ELR (cell line): ENCODE measurements at places on chromosomes 2 and 18.

GRCh38 chr2:43057742-43058725, 168.4 kb downstream of the ZFP36L2 start:
- DNase-seq: no peak

GRCh38 chr2:207796585-207797350, 27.1 kb upstream of the FZD5 start:
- no peak for DNase-seq

GRCh38 chr18:57813245-57813644, 10.1 kb upstream of the ATP8B1 start:
- DNase-seq: peak; percentile 99

- no peak for DNase-seq
These were observed 196.4 kb upstream of the PXDN start for GRCh38 chr2:1940679-1941078.

DNA sequence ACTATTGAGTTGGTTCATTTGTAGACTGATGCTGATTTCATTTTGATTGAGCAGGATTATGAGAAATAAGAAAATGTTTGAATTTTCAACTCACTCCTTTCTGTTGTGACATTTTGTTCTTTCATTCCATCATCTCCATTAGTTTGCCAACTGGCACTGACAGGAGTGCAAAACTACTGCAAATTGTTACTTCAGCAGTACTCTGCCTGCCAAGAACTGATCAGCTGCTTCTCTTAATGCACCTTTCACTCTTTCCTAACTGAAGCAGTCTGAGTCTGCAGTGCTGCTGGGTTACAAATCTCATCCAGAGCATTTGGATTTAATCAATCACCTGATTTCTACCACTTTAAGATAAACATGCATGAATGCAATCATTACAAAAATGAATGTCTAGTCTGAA, 70.9 kb downstream of the TMEFF2 start:
- no peak for DNase-seq

DNA sequence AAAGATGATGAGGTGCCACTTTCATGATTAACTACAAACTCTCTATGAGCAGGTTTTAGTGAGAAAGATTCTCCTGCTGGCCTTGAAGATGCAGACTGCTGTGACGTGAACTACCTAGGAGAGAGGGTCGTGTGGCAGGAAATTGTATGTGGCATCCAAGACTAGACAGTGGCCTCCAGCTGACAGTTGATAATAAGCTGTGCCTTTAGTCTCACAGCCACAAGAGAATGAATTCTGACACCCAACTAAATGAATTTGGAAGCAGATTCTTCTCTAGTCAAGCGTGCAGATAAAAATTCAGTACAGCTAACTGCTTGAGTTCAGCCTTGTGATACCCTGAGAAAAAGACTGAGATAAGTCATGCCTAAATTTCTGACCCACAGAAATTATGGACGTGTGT, 169.0 kb upstream of the COL3A1 start:
- DNase-seq: no peak

DNA sequence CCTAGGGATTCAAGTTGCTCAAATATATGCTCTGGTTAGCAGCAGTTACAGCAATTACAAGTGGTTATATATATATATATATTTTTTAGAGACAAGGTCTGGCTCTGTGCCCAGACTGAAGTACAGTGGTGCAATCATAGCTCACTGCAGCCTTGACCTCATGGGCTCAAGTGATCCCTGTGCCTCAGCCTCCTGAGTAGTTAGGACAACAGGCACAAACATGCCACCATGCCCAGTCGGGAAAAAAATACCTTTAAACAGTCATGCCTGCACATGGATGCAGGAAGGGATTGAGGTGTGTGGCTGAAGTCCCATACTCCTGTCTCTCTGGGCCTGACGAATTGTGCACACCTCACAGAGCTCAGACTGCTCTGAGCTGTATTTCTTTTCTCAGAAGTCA, 19.6 kb upstream of the DNAH7 start:
- DNase-seq: no peak

DNA sequence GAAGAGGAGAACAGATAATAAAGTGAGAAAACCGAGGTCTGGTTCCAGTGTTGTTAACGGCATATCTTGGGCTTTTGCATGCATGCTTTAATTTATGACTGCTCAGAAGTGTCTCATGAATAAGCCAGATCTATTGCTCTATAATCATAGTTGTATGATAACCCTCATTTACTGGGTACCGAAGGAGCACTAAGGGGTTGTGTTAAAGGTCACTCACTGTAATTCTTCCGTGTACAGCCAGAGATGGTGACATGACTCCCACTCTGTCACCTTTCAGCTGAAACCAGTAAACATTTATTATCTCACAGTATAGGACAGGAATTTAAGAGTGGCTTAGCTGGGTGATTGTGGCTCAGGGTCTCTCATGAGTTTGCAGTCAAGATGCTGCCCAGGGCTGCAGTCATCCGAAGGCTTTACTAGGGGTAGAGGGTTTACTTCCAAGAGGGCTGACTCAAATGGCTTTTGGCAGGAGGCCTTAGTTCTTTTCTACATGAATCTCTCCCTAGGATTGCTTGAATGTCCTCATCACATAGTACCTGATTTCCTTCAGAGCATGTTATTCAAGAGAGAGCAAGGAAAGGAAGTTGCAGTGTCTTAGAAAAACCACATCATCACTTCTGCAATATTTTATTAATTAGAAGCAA, 107.0 kb downstream of the NAB1 start:
- DNase-seq: no peak

DNA sequence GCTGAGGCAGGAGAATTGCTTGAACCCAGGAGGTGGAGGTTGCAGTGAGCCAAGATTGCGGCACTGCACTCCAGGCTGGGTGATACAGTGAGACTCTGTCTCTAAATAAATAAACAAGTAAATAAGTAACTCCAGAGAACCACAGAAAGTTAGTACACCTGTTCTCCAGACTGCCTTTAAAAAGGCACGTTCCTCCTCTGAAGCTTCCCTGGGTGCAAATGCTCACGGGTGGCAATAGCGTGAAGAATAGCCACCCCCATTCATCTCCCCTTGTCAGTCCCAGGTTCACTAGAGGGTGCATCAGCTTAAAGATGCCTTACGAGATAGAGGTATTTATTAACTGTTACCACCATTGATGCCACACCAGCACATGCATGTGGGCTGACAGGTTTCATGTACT, 64.3 kb upstream of the RTN4 start:
- DNase-seq: no peak

DNA sequence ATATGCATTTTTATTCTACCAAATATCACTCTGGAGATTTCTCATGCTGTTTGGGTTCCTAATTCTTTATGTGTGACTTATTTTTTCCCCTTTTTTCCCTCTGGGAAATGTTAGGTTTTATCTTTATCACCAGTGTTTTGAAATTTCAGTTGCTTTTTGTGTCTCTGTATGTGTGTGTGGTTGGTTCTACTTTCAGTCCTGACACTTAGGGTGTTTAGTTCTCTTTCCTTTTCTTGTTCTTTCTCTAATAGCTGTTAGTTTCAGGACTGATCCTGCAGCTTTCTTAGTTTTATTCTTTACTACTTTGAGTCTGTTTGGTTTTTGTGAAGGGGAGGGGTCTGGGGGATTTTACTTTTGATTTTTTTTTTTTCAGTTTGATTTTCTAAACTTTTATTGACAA, 23.1 kb downstream of the PPM1B start:
- DNase-seq: no peak

DNA sequence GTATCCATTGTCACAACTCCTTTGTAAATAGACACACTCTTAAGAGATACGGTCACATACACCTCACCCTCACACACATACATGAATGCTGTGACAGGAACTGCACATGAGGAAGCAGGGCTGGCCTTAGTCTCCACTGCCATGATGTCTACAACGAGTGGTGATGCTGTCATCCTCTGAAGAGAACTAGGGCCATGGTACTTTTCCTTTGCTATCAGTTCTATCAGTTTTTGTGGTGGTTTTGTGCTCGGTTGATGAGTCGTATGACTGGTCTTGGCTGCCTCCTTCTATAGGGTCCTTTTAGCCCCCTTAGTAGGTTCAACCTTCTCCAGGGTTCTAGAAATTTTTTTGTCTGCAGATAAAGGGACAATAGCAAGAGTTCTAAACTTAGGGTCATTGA, 66.0 kb downstream of the MYO3B start:
- no peak for DNase-seq

DNA sequence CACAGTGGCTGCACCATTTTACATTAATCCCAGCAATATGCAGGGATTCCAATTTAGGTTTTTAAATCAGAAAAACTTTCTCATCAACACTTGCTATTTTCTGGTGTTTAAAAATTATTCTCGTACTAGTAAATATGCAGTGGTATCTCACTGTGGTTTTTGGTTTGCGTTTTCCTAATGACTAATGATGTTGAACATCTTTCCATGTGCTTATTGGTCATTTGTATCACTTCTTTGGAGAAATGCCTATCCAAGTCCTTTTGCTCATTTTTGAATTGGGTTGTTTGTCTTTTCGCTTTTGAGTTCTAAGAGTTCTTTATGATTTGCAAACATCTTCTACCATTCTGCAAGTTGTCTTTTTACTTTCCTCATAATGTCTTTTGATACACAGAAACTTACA, 62.1 kb upstream of the TCF7L1 start:
- peak; percentile 46 for DNase-seq

GRCh38 chr2:177964892-177965291, 107.7 kb downstream of the PDE11A start:
- DNase-seq: no peak

DNA sequence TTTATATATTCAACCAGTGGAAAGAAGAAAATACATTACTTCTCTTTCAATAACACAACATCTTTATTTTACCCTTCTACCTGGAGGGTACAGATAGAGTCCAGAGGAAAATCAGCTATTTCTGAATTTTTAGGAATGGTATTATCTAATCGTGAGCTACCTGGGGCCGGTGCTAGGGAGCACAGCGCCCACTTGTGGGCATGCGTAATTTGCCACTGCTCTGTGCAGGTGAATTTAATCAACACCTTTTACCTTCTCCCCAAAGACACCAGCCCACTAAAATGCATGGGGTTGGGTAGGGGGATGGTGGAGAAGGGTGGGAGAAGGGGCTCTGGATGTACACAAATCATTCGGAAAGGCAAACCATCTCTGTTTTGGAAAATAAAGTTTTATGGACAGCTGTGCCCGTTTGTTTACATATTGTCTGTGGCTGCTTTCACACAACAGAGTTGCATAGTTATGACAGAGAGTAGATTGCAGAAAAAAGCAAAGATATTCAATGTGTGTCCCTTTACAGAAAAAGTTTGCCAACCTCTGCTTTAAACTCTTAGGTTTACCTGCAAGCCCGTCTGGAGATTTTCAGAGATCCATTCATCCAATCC, 51.5 kb upstream of the DCC start:
- DNase-seq: no peak

DNA sequence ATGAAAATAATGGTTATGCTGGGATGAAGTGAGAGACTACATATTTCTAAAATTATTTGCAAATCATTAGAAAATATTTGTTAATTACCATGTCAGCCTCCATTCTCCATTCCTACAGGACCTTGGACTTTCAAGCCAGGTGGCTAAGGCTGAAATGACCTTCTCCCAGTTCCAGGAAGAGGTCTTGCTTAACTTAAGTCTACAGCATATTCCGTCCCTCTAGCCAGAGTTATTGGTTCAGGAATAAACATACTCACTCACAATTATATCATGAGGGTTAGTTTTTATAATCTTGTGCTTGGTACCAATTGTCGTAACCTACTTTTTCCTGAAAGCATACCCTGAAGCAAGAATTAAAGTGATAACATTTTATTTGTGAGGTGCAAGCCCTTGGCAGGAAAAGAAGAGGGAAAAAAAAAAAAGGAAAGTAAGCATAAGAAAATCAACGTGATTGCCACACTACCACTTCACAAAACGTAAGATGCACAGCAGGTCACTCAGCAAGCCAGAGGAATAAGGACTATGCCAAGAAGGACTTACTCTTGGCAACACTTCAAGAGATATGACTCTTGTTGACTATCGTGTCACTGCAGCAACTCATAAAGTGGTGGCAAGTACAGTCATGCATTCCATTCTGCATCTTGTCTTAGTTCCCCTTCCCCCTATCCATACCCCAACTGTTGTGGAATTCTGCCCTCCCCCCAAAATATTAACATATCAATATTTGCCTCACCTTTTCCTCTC, 479.1 kb downstream of the MBD2 start:
- DNase-seq: no peak

DNA sequence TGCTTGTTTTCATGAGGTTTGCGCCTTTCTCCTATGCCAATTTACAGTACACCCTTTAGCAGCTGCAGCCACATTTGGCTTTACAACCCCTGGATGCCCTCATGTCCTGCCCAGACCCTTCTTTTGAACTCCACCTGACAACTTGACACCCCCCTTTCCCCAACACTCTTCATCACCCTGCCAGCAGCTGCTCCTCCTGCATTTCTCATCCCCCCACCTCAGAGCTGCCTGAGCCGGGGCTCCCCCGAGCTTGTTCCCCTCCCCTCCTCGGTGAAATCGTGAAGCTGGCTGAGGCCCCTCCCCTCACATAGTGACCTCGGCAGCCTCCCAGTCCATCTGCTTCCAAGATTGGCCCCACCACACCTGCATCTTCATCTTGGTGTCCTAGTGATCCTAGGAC, 40.5 kb downstream of the LRRFIP1 start:
- no peak for DNase-seq
